ENCODE measurements at places on chromosomes 4 and X.
A peak's percentile ranks its signal among the peaks of the same experiment; 100 is the strongest.

DNA sequence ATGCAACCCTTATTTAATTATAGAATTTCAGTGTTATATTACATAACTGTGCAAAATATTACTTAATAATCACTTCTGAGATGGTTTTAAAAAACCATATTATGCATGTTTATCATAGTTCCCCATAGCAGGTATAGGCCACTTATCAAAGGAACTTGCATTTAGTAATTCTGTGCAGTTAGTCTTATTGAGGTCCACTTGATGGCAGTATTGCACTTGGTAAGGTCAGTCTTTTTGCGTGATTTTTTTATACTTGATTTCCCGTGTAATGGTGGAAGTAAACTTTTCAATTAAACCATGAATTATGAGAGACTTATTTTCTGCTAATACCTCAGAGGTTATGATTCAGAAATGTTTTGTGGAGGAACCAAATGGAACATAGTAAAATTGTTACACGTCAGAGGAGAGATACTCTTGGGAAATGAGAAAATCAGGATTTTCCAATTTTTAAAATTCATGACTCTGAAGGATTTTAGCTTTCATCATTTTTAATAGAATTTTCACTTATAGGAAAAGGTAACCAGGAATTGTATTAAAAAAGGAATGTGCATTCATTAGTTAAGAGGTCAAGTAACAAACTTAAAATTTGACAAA is 230.0 kb downstream of the CCSER1 start:
- DNase-seq: no peak

DNA sequence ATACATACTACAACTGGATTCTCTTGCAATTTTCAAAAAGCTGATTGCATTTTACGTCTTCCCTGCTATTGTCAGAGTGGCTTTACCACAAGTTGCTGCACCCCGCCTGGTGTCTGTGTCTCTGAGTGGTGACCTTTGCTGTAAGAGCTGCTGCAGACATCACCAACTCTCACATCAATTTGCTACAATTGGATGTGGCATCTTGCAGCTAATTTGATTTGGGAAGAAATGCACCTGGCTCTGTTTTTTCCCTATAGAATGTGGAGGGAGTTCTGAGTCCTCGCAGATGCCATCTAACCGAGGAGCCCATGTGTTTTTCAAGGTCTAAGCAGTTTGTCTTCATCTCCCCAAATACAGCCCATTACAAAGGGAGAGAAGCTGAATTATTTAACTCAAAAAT is 73.8 kb upstream of the PHOX2B start:
- DNase-seq: no peak

DNA sequence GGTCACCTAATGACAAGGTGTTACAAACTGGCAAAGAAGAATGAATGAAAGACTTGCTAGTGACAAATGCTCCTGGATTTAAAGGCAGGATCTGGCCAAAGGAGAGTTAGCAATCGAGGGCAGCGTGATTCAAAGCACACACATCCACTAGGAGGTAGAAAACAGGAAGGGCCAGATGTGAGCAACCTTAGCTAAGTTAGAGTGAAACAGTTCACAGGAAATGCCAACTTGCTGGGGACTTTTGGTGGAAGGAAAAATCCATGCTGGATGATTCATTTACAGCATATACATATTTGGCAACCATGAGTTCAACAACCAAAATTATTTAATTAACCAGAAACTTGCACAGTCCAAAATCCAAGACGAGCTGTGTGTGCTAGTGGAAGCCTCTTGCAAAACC is 276.9 kb downstream of the PTTG2 start:
- no peak for DNase-seq

- no peak for DNase-seq
Measured at GRCh38 chr4:183071222-183071621, 27.8 kb upstream of the WWC2 start.

DNA sequence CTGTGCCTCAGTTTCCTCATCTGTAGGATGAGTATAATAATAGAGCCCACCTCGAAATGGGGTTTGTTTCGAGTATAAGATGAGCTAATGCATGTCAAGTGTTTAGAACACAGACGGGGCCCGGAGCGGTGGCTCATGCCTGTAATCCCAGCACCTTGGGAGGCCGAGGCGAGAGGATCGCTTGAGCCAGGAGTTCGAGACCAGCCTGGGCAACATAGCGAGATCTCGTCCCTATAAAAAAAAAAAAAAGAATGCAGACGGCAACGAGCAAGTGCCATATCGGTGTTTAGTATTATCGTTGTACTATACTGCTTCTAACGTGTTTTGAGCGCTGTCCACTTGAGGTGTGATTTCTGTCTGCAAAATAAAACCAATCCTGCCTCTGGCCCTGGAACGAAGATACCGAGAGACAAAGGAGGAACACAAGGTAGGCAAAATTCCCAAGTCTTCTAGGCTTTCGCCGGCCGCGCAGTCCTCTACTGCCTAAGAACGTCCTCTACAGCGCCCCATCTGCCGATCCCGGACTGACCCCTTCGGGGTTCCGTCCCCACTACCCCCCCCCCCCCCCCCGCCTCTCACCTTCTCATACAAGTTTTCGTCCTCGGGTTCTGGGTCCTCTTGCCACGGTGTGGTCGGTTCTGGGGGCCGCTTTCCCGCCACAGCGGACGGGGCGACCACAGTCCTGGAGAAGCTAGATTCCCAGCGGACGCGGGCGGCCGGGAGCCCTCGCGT is 442 bp downstream of the NDUFB11 start:
- no peak for DNase-seq

DNA sequence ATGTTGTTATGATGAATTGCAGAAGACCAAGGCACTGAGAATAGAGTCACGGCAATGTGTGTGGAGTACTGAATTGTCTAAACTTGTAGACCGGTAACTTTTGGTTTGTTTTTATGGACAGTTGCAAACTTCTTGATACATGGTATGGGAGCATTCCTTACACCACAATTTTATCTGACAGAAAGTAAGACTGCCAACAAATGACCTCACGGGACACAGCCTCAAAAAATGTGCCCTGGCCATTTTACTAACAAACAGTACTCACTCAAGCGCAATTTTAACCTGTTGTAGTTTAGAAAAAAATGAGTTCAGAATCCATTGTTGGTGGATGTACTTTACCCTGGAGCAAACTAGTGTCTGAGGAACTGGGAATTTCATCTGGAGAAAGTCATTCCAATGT is 321.2 kb downstream of the CAMK2D start:
- DNase-seq: no peak

GRCh38 chrX:131727778-131728177 is 183.9 kb downstream of the OR13H1 start:
- DNase-seq: no peak

GRCh38 chrX:2664502-2664901 is 26.6 kb upstream of the CD99 start:
- peak; percentile 13 for DNase-seq

GRCh38 chr4:168830777-168831512 is 179.1 kb downstream of the CBR4 start:
- no peak for DNase-seq

DNA sequence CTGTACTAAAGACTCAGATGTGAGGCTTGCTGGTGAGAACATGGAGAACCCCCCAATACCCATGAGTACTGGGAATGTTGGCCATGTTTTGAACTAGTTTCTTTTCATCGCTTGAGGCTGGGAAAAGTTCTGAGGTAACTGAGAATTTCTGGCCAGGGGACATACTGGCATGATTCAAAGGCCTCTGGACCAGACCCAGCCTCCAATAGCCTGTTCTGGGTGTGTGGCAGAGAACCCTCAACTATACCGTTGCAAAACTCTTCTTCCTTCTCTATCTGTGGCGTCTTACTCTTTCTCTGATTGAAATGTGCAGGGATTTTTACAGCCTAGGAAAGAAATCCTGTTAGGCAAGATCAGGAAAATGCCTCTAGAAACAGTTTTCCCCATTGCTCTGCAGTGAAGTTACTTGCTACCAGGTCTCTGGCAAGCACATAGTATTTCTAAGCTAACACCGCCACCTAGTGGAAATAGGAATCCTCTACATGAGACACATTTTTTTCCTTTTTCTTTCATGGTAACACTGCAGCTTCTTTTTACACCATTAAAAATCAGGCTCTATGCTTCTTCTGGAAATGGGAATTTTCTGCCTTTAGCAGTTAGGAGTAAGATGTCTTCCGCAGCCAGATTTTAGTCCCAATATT is 170.7 kb upstream of the ZCCHC13 start:
- peak; percentile 19 for DNase-seq

DNA sequence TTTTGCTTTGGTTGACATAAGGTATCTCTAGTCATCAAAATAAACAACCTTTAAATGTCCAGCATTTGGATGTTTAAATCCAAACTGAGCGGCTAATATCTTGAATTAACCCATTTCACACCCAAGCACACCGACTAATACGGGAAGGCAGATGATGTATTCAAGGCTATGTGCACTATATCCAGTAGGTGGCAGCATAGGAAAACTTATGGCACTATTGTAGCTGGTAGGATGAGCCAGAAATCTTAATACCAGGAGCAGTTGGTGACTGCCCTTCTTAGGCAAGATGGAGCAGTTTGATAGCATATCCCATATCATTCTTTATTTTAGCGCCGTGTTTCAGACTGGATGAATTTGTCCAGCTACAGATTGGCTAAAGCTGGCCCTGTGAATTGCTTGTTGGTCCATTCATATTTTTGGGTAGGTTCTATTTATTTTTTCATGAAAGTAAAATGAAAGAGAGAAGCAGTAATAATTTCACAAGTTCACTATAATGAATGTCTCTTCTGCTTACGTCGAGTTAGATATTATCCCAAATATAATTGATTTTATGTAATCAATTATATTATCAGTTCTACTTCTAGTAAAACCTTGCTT is 24.4 kb downstream of the UCHL1 start:
- DNase-seq: peak; percentile 31

- no peak for DNase-seq
Measured at GRCh38 chr4:4677556-4678522, 136.0 kb upstream of the STX18 start.
